ENCODE measurements at places on chromosomes 7 and 10.

GRCh38 chr7:15508258-15508657 is 53.6 kb downstream of the AGMO start:
- DNase-seq = no peak

GRCh38 chr10:92757066-92757710 is 67.4 kb downstream of the HHEX start:
- peak; percentile 28 for DNase-seq

- DNase-seq = no peak
Measured at GRCh38 chr7:8536431-8536830, 103.0 kb downstream of the NXPH1 start.

DNA sequence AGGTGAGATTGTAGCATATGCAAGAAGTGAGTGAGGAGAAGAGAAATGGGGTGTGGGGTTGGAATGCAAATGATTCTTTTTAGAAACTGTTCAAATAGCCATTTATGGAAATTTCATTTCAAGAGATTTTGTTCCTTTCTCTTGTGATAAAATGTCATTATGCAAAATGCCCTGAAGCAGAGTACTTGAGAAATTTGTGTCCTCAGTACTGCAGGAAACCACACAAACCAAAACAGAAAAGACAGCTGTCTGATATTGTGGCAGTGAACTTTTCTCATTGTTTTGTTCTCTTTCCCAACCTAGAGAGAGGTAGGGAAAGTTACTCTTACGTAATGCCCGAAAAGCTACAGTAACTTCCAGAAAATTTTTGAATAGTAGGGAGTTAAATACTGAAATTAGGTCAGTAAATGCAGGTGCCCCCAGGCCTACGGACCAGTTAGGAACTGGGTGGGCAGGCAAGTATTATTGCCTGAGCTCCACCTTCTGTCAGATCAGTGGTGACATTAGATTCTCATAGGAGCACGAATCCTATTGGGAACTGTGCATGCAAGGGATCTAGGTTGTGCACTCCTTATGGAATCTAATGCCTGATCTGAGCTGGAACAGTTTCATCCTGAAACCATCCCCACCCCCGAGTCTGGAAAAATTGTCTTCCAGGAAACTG is 34.0 kb downstream of the DLD start:
- no peak for DNase-seq

GRCh38 chr10:26621889-26622711 is 75.4 kb upstream of the PDSS1 start:
- peak; percentile 2 for DNase-seq

DNA sequence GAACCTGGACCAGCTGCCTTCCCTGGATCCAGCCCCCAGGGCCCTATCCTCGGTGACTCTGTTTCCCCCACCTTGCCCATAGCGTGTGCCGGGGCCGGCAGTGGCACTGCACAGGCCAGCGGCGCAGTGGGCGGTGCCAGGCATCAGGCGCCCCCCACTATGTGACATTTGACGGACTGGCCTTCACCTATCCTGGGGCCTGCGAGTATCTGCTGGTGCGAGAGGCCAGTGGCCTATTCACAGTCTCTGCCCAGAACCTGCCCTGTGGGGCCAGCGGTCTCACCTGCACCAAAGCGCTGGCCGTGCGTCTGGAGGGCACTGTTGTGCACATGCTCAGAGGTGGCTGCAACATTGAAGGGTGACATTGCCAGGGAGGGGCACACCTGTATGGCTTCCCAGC is 12.0 kb upstream of the ZNF467 start:
- DNase-seq = no peak

- no peak for DNase-seq
Measured at GRCh38 chr10:113132591-113133121, 182.6 kb downstream of the TCF7L2 start.

- DNase-seq = no peak
Measured at GRCh38 chr7:1409555-1409954, 49.7 kb downstream of the MICALL2 start.

DNA sequence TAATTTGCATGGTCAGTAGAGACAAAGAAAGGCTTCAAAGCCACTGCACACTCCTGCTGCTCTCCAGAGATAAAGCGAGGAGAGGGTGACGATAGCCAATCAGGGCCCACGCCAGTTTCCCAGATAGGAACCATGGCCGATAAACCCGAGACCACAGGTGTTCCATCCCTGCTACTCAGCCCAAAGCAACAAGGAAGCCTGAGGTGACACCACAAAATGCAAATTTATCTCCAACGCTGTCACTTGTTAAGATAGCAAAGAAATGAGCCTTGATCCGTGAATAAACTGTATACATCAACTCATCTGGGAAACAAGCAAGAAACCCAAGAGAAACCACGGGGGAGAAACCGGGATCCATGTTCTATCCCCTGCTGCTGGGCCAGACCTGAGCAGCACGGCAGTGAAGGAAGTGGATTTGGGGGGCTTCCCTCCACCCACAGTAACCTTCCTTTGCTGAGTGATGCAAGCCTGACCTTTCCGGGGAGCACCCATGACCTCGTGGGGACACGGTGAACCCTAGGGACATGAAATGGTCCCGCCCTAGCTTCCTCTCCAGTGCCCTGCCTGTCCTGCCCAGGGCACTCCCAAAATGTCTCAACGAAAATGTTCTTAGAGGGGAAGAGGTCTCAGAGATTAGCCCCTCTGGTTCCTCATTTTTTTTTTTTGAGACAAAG is 164.6 kb downstream of the PTPRN2 start:
- DNase-seq = no peak

GRCh38 chr10:46216003-46216634 is 70.7 kb upstream of the ANTXRL start:
- no peak for DNase-seq

DNA sequence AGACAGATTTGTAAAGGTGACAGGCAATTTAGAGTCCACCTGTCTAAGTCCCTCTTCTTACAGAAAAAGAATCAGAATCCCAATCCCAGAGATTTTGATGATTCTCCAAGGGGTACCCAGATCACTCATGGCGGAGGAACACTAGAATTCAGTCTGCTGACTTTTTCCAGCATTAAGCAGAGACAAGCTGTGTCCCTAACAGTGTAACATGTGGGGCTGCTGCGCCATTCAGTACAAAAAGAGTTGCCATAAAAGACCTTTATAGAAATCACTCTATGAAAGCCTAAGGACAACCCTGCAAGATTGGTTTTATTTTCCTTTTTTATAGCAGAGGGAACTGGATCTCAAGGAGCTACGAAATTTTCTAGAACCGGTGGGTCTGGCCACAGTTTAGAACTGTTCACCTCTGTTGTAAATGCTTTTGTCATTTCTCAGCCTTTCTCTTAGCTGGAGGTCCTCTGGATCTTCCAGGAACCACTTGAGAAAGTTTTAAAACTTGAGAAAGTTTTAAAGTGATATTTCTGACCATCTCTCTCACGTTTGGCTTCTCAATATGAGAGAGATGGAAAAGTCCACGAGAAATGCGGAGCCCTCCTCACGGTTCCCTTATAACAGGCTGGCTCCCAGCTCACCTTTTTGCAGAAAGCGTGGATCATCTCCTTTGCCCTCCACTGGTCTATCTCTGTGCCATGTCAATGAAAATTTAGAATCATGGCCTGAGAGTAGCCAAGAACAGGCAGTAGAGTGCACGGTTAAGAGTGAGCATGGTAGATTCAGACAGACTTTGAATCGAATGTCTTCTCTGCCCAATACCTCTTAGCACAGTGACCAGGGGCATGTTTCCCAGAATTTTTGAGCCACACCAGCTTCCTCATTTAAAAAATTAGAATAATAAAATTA is 826 bp downstream of the GIMAP7 start:
- no peak for DNase-seq

- no peak for DNase-seq
Measured at GRCh38 chr7:12879139-12879538, 191.7 kb downstream of the ARL4A start.

- DNase-seq = no peak
Measured at GRCh38 chr10:1242975-1243374, 186.8 kb downstream of the WDR37 start.

DNA sequence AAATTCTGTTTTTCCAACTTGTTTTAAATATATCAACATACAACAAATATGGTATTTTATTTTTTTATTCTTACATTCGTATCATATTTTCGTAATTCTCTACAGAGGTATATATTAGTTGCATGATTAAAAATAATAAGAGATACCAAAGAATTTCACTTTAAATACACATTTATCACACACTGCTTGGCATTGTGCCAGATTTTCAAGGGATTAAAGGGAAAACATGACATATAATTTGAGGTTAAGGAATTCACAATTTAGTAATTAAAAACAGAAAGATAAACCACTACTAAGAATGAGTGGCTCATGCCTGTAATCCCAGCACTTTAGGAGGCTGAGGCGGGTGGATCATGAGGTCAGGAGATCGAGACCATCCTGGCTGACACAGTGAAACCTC is 484.7 kb upstream of the SORCS1 start:
- no peak for DNase-seq

Data from CD4-positive, alpha-beta T cell treated with Interleukin-1 beta for 1 hour (primary cell).